NCI-H226 (cell line): ENCODE measurements at places on chromosomes 4 and X.

DNA sequence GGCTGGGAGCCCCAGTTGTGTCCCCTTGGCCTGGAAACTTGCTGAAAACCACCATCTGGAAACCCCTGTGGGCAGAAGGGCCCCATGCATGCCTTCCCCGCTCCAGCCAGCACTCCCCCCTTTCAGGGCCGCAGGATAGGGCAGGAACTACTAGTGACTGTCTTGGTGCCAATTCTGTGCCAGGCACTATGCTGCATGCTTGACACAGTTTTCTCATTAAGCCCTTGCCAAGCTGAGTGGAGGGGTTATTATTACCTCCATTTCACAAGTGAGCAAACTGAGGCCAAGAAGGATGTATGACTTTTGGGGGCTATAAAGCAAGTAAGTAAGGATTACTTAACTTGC lies 73.6 kb upstream of the PJA1 start:
- DNase-seq, result no peak

DNA sequence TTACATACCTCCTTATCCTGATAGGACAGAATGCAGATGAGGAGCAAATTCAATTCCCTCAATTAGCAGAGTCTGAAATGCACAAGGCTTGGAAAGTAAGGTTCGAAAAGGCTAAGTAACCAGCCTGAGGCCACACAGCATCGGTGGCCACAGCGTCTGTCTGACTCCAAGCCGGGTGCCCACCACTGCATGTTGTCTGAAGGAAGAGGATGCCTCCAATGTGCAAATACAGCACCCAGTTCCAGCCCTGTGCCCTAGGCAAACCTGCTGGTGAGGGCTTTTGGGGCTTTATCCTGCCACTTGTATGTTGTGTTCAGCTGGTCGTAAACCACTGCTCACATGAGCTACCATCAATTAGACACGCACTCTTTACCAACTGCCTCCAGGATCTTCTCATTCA lies 48.6 kb upstream of the PPP2R2C start:
- no peak for DNase-seq

GRCh38 chr4:142064181-142064580 lies 427.8 kb downstream of the IL15 start:
- no peak for DNase-seq

DNA sequence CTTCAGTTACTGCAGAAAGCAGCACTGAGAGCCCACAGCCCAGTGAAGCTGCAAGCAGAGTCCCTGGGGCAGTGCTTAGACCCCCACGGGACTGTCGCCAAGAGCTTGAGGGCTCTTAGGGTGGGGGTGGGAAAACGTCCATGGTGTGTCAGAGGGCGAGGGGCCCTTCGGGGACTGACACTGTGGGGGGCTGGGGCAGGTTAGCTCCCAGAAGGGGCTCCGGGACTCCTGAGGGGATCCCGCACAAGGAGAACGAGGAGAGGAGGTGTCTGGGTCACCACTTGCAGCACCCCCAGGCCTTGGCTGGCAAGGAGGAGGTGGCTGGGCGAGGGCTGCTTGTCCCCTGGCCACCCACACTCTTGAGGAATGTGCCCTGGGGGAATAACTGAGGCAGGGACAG lies 20.8 kb downstream of the NAT8L start:
- no peak for DNase-seq

DNA sequence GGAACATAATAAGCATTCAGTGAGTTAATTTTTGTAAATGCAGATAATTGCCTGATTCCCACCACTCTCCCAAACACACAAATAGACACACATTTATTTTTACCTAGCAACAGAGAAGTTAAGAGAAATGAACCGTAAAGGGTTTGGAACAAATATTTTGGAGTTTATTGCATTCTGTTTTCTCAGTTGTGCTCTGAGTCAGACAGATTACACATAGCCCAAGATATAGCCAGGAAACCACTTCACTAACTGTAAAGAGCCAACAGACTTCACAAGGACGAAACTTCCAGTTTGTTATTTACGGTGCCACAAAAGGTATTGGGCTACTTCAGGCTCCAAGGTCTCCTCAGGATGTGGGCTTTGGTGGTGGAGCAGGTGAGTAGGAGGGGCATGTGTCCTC lies 217.0 kb downstream of the BMPR1B start:
- DNase-seq, result peak; percentile 41

DNA sequence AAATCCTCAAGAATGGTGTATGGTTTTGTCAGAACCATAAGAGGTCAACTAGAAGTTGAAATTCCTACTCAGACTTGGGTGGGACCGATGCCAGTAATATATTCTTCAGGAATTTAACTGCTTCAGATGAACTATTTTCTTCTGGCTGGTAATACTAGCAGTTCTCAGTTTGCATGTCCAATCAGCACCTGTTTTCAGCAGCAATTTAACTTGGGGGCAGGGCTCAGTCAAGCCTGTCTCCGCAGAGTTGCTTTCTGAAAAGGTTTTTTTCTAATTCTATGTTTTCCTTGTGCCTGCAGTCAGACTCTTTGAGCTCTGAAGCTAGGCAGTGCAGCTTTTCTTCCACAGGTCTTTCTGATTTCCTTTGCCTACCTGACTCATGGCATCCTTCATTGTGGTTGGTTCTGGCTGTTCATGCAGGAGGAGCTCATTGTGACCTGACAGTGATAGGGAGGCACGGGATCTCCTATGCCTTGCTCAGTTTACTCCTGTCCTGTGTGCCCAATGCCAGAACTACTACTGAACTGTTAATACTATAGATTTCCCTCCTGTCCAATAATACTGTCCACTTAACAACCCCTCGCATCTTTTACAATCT lies 17.3 kb upstream of the FMR1 start:
- DNase-seq, result peak; percentile 48

DNA sequence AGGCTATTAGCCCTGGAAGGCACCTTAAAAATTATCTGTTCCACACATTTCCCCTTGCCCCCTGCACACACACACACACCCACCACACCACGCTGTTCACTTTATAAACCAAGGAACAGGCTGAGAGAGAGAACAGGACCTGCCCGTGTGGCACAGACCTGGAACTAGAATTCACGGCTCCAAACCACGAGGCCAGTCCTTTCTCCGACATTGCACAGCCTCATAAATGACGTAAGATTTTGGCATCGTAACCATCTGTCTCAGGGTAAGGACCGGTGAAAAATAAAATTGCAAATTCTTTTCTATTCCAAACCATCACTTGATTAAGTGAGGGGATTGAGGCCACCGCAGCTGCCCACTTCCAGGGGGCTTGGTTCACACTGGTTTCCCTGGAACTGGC lies 330.3 kb downstream of the BCOR start:
- no peak for DNase-seq

- peak; percentile 45 for DNase-seq
These were observed 3.1 kb downstream of the JADE1 start for GRCh38 chr4:128812442-128813235.

- no peak for DNase-seq
These were observed 123.5 kb upstream of the BMPR1B start for GRCh38 chr4:94634271-94634670.

DNA sequence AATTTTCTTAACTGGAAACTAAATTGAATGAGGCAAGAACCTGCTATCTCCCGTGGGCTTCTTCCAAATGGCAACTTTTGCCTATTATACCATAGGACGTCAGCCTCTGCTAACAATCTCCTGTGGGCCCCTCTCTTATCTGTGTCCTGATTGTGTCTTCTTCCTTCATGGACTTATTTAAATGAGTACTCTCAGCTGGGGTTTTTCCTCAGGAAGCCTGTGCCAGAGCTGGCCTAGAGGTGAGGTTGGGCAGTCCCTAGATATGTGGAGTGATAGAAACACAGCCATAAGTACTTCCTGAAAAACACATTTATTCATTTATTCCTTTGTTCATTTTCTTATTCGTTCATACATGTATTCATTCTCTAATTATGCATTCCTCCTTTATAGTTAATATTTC lies 712.5 kb upstream of the SLIT2 start:
- DNase-seq, result no peak

DNA sequence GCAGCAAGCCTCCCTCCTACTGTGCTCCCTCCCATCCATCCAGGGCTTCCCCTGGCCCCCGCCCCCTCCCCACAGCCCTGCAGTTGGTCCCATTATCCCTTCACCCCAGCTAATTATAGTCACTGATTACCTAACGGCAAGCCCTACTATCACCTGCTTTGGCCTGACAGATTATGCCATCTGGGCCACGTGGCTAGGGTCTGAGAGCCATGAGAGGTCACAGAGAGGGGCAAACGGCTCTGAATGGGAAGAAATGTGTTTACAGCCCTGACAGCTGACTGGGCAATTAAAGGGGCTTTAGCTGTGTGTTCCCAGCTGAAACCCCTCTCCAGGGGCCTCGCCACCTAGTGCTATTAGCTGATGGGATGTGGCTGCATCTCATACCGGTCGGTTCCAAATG lies 134.4 kb upstream of the CPEB2 start:
- no peak for DNase-seq

GRCh38 chr4:14272206-14272605 lies 644.7 kb upstream of the BOD1L1 start:
- DNase-seq, result no peak

GRCh38 chr4:38067499-38067898 lies 107.3 kb downstream of the PTTG2 start:
- DNase-seq, result no peak

- DNase-seq, result no peak
These were observed 31.3 kb upstream of the DDX53 start for GRCh38 chrX:22968494-22968893.

GRCh38 chr4:88653371-88653946 lies 44.2 kb downstream of the NAP1L5 start:
- no peak for DNase-seq

- DNase-seq, result no peak
These were observed 285.0 kb upstream of the PITX2 start for GRCh38 chr4:110907801-110908313.

DNA sequence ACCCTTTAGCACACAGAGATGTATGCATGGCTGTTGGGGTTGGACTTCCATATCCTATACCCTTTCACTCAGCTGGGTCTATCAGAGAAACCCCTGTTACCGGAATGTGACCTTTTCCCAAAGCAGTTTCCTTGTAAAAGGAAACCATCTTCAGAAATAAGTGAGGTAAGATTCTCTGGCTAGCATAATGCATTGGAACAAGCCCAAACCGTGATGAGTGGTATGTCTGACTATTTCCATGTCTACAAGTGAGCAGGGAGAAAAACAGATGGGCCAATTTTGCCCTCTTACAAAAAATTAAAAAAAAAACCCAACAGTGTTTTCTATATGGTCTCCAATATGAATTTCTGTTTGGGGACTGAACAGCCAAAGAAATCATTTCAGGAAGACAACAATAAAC lies 283.9 kb downstream of the SMARCA1 start:
- no peak for DNase-seq

DNA sequence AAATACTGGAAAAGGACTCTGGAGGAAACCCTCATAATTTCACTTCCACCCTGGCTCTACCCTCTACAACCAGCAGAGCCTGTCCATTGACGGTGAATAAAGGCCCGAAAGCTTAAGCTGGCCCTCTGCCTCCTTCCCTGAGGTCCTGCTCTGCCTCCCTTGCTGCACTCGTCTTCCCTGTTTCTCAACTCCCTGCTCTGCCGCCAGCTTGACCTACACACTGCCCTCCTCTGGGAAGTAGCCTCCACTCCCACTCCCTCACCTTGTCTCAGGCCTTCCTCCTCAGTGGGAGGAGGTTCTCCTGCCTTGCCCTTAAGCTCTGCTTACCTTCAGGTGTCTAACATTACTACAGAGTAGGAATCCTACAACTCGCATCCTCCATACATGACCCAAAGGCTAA lies 608.6 kb upstream of the NR3C2 start:
- no peak for DNase-seq
